GM23248 (cell line): ENCODE measurements at places on chromosomes 2 and 18.

- DNase-seq: peak; percentile 66
These were observed 624 bp downstream of the METTL8 start for GRCh38 chr2:171432969-171433762.

GRCh38 chr2:30958193-30958917 is 151.1 kb upstream of the CAPN13 start:
- DNase-seq: no peak

GRCh38 chr2:97868986-97869721 is 126.6 kb downstream of the TMEM131 start:
- peak; percentile 93 for DNase-seq

GRCh38 chr2:101341421-101341820 is 32.9 kb upstream of the RNF149 start:
- no peak for DNase-seq

- no peak for DNase-seq
These were observed 71.3 kb downstream of the SCG2 start for GRCh38 chr2:223530811-223531210.

GRCh38 chr18:22552899-22553460 is 135.3 kb upstream of the CTAGE1 start:
- DNase-seq: no peak

DNA sequence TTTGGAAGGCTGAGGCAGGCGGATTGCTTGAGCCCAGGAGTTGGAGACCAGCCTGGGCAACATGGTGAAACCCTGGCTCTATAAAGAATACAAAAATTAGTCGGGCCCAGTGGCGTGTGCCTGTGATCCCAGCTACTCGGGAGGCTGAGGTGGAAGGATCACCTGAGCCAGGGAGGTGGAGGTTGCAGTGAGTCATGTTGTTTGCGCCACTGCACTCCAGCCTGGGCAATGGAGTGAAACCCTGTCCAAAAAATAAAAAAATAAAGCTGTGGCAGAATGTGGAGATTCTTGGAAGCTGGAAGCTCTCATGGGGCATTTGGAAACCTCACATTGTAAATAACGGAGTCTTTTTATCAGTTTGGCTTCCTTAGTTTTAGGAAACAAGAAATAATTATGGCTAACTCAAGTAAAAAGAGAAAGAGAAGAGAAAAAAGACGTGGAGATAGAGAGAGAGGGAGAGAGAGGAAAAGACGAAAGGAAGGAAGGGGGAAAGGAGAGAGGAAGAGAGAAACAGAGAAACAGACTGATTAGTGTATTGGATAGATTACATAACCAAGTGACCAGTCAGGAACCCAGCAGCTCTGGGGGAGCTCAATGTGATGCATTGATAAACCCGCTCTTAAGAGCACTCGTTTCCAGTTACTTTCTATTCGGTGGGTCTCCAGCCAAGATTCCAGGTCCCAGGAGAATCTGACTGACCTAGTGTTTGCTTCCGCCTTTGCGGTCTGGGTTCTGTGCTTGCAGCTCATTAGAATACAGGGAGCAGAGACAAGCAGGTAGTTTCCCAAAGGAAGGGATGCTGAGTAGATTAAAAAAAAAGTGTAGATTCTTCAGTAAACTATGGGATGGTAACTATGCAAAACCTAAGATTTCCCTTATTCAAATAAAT is 1.1 kb upstream of the SPAST start:
- DNase-seq: peak; percentile 58

GRCh38 chr2:134137182-134137611 is 116.7 kb upstream of the MGAT5 start:
- peak; percentile 73 for DNase-seq
